Activated naive CD4-positive, alpha-beta T cell treated with Interleukin-2 at 50 U/mL for 16 hours (primary cell): ENCODE measurements at places on chromosomes 16 and 17.

GRCh38 chr17:1398028-1398427 is 2.0 kb downstream of the YWHAE start:
- DNase-seq, result no peak

- DNase-seq, result no peak
Measured at GRCh38 chr17:22669721-22670120, 977.4 kb downstream of the KCNJ18 start.

DNA sequence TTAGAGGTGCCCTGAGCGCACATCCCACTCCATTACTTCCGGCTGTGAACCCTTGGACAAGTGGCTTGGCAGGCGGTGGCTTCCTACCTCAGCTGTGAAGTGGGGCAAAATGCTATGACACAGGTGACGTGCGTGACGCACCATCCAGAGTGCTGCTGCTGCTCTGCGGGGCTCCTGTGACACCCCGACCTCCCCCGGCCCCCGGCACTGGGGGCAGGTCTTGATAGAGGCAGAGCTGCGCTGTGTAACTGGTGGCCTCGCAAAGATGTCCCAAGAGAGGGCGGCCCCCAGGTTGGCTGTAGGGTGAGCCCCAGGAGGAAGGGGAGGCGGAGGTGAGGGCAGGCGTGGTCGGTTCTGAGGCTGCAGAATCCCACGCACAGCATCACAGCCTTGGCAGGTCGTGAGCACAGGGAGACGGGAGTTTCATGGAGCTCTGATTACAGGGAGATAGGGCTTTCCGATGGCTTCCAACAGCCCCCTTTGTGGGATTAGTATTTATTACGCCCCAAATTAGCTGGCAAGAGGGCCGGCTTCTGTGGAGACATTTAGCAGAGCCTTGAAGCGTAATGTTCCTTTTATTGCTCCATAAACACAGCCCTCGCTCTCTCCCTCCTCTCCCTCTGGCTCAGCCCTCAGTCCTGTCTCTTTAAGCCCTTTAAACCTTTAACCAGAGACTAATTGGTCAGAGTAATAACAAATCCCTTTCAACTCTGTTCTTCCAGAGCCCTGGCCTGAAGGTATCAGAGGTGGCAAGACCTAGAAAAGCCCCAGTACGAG is 328.1 kb downstream of the C16orf95 start:
- DNase-seq, result no peak

GRCh38 chr16:85360323-85361277 is 248.3 kb upstream of the CIBAR2 start:
- DNase-seq, result no peak

DNA sequence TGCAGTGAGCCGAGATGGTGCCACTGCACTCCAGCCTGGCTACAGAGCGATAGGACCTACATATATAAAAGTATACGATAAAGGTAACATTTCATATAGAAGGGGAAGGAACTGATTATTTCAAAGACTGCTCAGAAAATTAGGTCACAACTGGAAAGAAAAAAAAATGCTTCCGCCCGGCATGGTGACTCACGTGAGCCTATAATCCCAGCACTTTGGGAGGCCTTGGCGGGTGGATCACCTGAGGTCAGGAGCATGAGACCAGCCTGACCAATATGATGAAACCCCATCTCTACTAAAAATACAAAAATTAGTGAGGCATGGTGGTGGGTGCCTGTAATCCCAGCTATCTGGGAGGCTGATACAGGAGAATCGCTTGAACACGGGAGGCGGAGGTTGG is 7.8 kb downstream of the TEX14 start:
- no peak for DNase-seq

DNA sequence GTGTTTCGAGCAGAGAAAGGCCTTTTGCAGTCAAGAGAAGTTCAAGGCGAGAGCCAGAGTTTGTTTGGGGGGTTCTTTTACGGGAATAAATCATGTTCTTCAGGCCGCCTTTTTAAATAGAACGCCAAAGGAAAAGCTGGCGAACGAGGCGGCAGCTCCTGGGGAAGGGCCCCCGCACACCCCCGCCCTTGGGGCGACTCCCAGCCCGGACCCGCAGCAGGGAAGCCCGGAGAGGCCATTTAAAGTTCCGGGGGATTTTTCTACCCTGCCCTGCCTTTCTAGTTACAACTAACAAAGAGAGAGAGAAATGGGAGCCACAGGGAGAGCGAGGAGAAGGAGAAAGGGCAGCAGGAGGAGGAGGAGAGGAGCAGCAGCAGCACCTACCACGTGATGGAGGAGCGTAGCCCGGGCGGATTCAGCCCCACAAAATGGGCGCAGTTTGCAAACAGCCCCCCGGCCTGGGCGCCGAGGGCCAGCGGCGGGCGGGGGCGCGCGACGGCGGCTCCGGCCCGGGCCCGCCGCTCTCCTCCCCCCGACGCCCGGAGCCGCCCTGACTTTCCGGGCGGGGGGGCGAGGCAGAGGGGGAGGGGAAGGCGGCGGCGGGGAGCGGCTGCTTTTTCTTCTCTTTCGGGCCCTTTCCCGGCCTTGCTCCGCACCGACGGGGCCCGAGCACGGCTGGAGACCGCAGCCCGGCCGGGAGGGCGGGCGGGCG is 634 bp downstream of the KANSL1 start:
- DNase-seq, result peak; percentile 67

DNA sequence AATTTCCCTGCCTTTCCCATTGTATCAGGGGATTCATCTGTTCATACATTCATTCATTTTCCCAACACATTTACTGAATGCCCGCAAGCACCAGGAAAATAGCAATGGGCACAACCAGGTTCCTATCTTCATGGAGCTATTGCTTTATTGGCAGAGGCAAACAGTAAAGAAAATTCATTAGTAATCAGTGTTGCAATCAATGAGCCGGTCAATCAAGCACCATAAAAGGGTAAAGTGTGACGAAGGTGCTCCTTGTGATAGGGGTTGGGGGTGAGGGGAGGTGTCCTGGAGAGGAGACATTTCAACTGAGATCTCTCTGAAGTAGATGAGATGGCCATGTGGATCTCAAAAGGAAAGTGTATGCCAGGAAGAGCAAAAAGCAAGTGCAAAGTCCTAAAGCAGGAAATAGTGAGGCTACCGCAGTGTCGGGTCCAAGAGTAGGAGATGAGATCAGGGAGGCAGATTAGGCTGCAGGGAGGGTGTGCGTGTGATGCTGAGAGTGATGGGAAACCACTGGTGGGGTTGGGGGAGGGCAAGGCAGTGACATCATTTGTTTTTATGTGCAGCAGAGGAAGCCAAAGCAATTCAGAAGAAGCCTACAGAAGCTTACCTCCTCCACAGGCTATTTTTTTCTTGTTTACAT is 28.4 kb downstream of the CDH13 start:
- peak; percentile 76 for DNase-seq

DNA sequence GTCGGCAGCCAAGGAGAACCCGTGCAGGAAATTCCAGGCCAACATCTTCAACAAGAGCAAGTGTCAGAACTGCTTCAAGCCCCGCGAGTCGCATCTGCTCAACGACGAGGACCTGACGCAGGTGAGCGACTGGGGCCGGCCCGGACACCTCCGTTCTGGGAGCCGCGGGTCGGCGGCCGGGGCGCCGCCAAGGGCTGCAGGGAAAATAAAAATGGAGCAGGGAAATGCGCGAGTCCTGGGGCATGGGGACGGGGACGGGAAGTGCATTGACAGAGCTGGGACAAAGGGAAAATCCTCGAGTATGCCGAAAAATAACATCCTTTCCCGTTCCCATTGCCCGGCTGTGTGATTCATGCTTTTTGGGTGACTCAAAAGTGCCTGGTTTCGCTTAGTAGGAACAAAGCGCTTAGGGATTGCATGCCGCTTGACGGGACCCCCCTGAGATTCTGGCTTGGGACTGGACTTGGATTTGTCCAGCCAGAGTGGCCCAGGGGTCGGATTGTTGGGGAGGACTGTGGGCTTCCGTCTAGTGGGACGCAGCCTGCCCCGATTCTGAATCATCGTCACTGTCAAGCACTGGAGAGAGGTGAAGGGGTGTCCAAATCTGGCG is 699 bp downstream of the MPRIP start:
- DNase-seq, result no peak

DNA sequence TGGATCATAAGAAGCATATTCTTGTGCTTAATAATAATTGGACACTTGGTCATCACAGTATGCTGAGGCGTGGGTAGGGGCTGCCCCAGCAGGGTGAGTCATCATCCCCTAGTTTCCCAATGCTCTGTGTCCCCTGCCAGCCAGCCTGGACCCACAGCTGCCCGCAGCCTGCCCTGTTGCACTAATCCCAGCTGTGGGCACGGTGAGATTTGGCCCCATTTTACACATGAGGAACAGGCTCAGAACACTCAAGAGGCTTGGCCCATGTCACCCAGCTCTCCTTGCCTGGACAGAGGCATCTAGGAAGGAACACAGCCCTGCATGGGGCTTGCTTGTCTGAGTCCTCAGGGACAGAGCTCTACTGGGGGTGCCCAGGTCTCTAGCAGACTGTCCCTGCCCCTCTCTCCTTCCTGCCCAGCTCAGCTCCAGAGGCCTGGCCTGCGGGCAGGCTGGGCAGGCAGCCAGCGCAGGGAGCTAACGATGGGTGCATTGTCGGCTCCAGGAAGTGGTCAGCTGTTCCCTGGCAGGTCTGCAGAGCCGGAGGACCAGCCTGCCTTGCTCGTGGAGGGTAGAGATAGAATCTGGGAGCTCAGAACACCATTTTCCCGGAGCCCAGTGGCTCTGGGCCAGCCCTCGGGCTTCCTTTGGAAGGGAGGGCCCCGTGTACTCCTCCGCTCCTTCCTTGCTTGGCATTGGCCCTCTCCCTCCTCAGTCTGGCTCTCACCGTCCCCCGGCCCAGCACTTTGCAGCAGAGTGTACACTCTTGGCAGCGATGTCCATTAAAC is 189.4 kb downstream of the RAB11FIP4 start:
- DNase-seq, result no peak

DNA sequence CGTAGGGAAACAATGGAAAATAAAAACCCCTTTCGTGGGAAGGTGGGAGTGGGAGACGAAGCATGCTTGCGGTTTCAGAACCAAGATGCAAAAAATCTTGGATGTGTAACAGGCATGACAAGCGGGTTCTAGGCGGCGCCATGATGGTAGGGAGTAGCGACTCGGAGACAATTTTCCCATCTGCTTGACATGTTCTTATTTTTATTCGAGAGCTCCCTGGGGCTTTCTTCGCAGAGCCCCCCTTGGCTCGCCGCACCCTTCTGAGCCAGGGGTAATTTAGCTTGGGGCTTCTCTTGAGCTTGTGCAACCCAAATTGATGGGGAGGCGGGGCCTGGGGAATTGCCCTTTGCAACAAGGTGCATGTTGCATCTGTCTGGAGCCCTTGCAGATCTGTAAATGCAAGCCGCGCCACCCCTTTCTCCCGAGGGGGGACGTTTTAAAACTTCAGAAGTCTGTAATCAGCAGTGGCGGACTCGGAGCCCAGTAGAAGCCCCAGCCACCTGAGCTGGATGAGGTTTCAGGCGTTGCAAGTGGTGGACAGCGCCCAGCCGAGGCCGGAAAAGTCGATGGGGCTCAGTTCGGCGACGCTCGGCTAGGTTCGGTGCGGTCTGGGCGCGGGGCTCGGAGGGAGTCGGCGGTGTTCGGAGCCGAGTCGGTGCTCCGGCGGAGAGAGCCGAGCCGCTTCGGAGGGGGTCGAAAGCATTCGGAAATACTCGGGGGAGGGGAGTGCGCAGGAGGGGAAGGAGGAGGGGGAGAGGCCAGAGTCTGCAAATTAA is 2.9 kb downstream of the GNAO1 start:
- peak; percentile 80 for DNase-seq

- DNase-seq, result no peak
Measured at GRCh38 chr16:29310852-29311314, 95.6 kb downstream of the NPIPB11 start.

DNA sequence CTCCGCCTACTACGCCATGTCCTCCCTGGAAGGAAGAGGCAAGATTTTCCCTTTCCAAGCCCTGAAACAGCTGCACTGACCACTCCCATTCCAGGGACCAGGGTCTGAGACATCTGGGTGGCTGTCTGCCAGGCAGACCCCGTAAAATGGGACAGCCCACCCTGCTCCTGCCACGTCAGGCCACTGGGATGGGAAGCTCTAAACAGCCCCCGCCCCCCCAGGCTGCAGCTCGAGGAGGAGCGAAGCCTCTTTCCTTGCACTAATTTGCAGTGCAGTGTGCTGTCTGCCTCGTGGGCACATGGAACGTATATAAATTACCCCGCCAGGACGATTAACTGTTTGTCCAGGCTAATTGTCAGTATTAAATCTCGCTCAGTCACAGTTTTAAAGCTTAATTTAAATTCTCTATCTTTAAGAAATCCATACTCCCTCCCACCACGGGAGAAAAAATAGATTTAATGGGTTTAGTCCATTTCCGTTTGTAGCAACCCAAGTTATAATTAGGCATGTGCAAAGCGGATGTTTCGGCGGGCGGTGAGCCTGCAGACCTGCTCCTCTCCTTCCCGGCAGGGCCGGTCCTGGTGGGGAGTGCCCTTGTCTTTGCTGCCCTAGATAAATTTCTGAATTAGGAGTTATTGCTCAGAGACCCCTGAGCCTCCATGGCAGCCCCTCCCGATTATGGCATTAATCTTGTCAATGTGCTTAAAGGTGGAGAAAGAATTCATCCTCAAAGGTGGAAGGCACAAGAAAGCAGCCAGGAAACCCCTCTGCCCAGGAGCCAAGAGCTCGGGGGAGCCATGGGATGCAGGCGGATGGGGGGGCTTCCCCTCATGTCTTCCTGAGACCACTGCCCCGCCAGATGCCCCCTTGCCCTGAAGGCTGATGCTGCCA is 268.0 kb upstream of the TNRC6C start:
- no peak for DNase-seq

- DNase-seq, result no peak
Measured at GRCh38 chr17:63647065-63647725, 25.0 kb downstream of the MAP3K3 start.

GRCh38 chr16:79638386-79638785 is 37.8 kb upstream of the MAF start:
- no peak for DNase-seq

- no peak for DNase-seq
Measured at GRCh38 chr16:13143551-13143950, 242.2 kb downstream of the SHISA9 start.

- peak; percentile 80 for DNase-seq
Measured at GRCh38 chr17:35747540-35748017, 5.5 kb downstream of the GAS2L2 start.

DNA sequence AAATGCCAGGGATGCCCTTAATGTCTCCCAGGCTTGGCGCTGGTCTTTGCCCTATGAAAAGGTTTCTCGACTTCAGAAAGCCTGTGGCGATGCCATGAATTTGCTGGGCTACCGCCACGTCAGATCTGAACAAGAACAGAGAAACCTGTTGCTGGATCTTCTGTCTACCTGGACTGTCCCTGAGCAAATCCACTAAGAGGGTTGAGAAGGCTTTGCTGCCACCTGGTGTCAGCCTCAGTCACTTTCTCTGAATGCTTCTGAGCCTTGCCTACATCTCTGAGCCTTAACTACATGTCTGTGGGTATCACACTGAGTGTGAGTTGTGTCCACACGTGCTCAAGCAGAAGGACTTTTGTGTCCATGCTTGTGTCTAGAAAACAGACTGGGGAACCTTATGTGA is 11.4 kb downstream of the CHST4 start:
- peak; percentile 11 for DNase-seq

DNA sequence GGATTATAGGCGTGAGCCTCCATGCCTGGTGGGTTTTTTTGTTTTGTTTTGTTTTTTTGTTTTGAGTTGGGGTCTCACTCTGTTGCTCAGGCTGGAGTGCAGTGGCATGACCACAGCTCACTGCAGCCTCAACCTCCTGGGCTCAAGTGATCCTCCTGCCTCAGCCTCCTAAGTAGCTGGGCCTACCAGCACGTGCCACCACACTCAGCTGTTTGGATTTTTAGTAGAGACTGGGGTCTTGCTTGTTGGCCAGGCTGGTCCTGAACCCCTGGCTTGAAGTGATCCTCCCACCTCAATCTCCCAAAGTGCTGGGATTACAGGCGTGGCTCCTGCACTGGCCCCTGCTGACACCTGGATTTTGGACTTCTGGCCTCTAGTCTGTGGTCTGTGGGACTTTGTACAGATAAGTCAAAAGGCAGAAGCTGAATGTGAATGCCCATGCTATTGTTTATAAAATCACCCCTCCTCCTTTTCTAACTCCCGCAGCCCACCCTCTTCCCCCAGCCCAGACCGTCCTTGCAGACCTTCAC is 5.7 kb downstream of the SNAI3 start:
- no peak for DNase-seq
